Stimulated activated CD4-positive, alpha-beta T cell treated with anti-CD3 and anti-CD28 coated beads, Interleukin-15, amount 100 ng/mL, for 48 hours (primary cell): ENCODE measurements at places on chromosomes 13 and 19.

DNA sequence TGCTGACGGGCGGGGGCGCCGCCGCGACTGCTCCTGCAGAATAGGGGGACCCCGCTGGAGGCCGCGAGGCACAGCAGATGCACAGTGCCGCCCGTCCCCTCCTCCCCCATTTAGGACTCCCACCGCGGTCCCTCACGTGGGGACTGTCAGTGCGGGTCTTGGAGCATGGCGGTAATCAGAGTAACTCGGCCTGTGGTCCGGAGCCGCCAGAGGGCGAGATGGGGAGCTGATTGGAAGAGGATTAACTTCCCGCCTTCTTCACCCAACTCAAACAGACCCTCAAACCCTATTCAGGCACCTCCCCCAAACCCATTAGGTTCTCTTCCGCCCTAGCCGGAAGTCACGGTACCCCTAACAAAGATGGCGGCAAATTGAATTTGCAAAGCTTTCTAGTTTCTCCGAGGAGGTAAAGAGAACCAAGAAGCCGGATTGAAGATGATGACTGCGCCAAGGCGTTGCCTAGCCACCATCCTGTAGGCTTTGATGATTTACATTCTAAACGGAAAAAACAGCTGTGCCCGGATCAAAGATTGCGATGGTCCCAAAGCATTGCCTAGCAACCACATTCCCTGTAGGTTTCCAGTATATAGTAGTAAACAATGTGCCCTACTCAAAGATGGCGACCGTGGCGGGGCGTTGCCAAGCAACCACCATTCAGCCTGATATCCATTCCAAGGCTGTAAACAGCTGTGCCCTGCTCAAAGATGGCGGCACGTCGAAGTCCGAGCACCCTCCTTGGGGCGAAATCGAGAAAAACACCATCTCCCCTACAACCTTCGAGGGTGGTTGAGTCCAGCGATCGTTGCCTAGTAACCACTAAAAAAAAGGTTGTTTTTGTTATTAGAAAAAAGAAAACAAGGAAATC lies at the start of gene FUZ:
Gene FUZ (minus strand): TSS at position 296 of the 865 bp plus-strand sequence. CDS start 186 bp downstream, at position 110.
- DNase-seq, result peak; percentile 86

- DNase-seq, result no peak
These were observed 399.5 kb downstream of the RFC3 start for GRCh38 chr13:34217343-34218025.

GRCh38 chr19:5838353-5839064 lies 993 bp downstream of the FUT6 start:
- no peak for DNase-seq

- DNase-seq, result no peak
These were observed 34.5 kb downstream of the SOX21 start for GRCh38 chr13:94677799-94678198.

DNA sequence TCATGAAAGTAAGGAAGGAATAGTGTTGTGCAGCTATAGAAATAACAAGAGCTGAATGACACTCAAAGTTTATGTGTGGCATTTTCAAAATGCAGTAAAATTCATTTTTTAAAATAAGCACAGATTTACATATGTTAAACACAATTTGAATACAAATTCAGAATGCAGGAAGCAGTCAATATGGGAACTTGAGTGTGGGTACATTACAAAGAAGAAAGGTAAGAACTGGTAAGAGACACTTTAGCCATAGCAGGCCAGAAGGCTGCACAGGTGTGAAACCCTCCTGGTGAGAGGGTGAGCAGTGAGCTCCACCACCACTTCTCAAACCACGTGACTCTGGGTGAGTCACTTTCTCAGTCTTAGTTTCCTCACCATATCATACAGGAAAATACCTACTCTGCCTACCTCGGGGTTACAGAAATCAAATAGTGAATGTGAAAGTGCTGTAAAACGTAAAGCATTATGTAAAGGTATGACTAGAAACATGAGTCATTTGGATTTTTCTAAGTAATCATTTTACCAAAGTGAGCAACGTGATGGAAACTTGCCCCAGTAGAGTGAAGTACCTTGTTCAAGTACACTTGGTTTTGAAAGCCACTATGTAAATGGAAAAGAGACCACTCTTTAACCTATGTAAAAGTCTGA lies 40.5 kb downstream of the USP12 start:
- DNase-seq, result peak; percentile 75

GRCh38 chr13:74706801-74707200 lies 572.6 kb upstream of the KLF12 start:
- no peak for DNase-seq

DNA sequence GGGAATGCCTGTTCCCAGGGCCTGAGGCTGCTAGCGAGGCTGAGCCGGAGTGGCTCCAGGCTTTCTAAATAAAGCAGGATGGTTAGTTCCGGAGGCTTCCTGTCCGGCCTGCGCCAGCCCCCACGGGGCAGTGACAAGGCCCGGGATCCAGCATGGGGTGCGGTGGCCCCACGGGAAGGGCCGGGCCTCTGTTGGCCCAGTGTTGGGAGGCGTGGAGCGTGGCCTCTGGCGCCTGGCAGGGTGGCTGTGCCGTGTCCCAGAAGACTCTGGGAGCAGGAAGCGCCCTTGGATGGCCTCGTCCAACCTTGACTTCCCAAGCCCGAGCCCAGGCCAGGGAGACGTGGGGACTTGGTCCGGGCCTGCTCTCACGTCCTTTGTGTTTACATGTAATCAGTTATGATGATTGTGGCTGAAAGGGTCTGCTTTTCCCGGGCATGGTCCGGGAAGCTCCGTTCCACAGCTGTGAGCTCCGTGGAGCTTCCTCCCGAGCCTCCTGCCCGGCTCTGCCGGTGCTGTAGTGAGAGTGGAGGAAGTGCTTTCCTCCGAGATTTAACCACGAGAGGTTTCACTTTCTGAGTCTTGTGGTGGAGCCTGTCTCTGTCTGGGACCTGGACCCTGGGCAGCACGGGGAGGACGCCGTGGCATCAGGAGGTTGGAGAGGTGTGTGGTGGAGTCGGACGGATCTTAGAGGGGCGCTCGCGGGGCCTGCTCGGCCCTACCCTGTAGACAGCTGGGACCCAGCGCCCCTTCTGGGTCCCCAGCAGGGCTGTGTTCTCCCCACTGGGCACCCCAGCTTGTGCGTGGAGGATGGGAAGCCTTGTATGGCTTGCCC lies 4.6 kb downstream of the GNA11 start:
- no peak for DNase-seq

DNA sequence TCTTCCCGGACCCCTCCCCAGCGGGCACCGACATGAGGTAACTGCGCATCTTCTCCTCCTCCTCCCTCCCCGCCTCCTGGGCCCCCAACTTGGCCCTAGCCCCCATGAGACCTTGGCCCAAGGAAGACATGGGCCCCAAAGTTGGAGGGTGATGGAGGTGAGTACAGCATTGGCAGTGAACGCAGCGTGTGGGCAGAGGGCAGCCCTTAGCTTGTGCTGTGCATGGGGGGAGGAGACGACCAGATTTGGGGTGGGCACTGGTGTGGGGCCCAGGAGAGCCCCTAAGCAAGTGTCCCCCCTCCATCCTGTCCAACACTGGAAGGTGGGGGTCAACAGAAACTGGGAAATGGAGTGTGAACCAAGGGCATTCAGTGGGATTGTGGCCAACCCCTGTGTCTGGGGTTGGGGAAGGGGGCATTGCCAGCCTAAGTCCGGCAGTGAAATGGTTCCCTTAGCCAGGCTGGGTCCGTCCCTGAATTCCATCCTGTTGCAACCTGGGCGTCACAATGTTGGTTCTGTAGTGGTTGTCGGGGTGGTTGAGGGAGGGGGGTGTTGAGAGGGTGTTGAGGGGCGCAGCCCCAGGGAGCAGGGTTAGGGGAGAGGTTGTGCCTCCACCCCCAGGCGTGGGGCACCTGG lies 23.5 kb downstream of the NUMBL start:
- DNase-seq, result no peak

DNA sequence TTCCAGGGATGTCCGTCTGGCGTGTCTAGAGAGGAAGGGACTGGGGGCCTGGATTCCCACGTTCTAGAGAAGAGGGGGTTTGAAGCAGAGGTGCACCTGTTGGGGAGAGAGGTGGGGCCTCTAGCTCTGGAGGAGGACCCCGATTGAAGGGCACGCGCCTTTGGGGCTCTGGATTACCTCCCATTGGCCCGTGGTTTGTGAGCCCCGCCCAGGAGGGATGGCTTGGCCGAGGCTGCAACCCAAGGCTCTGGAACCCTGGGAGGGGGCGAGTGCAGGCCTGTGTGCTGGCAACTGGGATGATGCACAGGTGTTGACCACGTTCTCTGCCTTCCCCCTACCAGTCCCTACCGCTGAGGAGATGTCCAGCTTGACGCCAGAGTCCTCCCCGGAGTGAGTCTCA lies 20.2 kb downstream of the TMEM150B start:
- DNase-seq, result no peak

DNA sequence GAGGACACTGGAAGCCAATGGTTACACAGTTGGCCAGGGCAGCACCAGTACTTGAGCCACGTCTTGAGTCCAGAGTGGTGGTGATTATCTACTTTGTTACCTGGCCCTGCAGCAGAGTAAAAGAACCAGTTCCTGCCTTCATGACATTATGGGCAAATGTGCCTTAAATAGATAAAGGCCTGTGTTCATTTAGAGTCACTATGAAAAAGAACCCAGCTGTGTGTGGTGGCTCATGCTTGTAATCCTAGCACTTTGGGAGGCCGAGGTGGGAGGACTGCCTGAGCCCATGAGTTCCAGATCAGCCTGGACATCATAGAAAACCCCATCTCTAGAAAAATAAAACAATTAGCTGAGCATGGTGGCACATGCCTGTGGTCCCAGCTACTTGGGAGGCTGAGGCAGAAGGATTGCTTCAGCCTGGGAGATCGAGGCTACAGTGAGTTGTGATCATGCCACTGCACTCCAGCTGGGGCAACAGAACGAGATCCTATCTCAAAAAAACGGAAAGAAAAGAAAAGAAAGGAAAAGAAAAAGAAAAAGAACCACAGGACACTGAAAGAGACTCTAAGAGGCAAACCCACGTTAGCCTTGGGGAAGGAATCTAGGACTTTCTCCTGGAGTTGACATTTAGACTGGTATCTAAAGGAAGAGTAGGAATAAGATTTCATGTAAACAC lies 3.4 kb upstream of the IRF2BP1 start:
- no peak for DNase-seq

GRCh38 chr13:23644527-23645138 lies 74.4 kb downstream of the TNFRSF19 start:
- DNase-seq, result no peak

- DNase-seq, result no peak
These were observed 188.7 kb downstream of the TM9SF2 start for GRCh38 chr13:99689955-99690354.

GRCh38 chr13:71866335-71867130 lies 471 bp downstream of the DACH1 start:
- DNase-seq, result no peak

- peak; percentile 46 for DNase-seq
These were observed 16.3 kb downstream of the CILP2 start for GRCh38 chr19:19554074-19555023.

DNA sequence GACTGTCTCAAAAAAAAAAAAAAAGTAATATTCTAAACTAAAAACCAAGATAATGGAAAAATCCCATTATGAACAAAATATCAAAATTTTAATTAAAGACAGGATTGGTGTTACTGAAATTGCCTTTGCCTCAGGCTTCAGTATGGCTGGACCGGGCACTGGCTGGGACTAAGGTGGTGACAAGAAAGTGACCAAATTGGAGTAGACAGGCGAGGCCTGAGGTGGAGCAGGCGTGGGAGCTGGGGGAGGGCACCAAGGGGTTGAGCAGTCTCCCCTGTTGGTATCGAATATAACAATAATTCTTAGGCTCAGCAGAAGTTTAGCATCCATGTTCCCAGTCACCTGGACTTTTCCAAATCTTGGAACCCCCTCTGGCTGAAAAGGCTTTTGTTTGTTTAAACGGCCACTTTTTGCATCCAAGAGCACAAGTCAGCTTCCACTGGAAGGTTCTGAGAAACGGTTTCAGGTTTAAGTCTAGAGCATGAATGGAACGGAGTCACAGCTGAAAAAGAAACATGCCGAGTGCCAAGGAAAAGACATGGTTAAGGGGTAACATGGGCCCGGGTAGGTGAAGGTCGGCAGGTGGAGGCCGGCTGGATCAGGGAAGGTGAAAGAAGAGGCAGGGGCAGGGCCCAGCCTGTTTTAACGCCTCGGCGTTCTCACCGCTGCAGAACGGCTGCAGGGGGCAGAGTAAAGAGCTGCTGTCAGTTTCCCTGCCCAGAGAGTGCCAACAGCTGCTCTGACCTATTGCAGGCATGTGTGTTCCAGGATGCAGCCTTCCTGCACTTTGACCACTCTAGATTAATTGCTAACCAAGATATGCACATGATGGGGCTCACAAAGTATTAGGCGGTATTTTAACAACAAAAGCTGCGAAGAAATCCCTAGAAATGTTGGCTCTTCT lies 104.4 kb downstream of the TM9SF2 start:
- DNase-seq, result peak; percentile 34

DNA sequence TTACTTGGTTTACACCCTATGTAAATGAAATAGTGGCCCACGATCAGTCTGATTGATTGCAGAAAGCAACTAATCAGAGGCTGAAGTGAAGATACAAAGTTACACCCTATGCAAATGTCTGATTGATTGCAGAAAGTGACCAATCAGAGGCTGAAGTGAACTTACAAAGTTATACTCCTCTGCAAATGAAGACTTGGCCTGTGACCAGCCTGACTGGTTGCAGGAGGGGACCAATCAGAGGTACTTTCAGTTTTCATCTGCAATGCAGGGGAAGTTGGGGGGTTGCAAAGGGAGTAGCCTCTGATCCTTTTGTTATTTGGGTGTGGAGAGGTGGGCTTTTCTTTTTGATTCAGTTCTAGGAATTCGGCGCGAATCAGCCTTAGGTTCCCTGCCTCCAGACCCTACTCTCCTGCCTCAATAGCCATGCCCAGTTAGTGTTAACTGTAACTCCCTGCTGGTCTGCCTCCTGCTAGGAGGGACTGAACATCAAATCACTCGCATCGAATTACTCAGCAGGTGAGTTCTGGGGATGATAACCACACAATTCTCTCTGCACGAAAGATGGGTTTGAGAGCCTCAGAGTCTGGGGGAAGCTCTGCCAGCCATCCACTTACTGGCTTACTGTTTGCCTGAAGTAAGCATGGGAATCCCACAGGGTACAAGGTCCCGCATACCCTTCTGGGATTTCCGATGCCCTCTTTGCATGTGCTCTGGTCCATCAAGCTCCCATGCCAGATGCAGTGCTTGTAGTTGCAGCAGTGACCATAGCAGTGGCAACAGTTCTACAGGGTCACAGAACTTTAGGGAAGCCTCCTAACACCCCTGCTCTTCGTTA lies 7.5 kb downstream of the ARL11 start:
- no peak for DNase-seq

GRCh38 chr19:31140717-31141116 lies 208.5 kb downstream of the TSHZ3 start:
- DNase-seq, result no peak

DNA sequence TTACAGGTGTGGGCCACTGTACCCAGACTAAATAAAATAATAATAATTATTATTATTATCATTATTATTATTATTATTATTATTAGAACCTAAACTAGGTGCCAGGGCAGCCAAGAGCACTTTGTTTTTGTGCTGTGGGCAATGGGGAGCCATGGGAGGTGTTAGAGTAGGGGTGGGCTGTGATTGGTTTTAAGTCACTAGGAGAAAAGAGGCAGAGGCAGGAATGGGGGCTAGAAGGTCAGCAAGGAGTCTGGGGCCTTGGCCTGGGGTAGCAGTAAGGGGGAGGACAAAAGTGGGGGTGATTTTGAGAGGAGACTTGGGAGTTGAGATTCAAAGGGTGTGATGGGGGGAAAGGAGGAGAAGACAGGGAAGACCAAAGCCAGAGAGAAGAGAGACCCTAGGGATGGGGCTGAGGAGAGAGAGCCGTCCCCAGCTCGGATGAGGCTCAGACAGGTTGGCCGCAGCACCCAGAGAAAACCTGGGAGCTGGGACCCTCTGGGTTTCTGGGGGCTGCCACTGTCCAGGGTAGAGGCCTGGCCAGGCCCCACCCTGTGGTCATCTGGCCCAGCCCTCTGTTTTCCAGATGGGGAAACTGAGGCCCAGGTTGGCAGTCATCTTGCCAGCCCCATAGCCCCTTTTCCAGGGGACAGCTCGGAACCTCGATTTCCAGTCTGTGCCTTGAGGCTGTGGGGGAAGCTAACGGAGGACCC lies 17.8 kb upstream of the BTBD2 start:
- no peak for DNase-seq
